Type B pancreatic cell (in vitro differentiated cells): ENCODE measurements at places on chromosomes 1 and 21.

DNA sequence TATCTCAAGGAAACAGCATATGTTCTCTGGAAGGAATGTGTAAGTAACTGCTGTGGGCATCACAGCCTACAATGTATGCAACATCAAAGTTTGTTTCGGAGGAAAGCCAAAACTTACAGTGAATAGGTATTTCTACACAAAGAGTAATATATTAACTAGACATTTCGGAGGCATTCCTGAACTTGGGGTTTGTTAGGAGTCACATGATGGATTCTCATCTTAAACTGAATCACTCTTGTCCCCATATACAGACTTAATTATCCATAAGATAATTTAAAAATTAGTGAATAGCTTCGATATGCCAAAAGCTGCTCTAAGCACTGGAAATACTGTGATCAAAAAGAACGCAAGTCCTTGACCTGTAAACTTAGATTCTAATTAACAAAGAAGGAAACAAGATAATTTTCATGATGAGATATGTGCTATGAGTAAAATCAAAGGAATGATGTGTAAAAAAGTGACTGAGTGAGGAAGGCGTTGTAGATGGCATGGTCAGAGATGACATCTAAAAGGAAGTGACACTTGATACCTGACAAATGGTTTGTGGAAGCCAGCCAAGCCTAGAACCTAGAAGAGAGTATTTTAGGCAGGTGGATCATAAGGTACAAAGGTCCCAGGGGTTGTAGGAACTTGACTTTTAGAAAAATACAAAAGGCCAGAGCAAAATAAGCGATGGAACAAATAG lies 273.1 kb downstream of the MRPL39 start:
- DNase-seq, result no peak

- peak; percentile 67 for DNase-seq
Observed at GRCh38 chr1:31799196-31799894, 16.5 kb downstream of the SPOCD1 start.

GRCh38 chr1:182630586-182630985 lies 26.4 kb upstream of the RGS16 start:
- DNase-seq, result no peak

DNA sequence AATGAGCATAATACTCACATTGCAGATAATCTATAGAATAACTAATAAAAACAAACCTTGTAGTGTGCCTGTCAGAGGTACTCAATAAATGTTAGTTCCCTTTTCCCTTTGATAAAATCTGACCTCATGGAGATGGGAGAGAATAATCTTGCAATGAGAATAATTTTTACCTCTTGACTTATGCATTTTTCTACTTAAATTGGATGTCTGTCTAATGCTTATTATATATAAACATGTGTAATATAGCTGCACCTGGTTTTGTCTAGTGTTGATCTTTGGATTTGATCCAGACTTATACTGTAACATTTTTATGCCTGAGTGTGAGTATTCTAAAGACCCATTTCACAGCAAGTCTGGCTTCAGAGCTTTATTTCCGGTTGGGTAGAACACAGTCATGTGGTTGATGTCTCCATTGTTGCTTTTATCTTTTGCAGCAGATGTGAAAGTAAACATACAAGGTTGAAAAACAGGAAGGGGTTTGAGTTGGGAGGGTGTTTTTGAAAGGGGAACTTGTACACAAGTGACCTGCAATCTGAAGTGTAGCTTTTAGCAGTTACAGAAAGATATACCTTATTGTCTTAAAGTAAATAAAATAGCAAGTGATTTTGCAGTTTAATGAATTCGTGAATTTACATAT lies 12.4 kb downstream of the EPB41 start:
- no peak for DNase-seq

GRCh38 chr1:76547916-76548315 lies 319.4 kb upstream of the ST6GALNAC5 start:
- DNase-seq, result no peak

DNA sequence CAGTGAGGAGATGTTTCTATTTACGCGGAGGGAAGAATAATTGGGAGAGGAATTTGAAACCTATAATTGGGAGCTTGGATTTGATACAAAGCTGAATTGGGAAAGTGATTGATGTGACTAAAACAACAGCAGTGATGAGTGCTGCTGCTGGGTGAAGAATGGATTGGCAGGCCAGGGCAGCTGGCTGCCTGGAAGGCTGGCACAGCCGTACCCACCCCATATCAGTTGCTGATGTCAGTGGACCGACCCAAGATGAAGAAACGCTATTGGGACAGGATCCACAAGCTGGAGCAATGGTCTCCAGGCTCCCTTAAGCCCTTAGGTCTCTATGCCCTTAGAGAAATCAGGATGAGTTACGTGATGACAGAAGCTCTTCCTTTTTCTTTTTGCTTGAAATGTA lies 47.4 kb downstream of the GRIK1 start:
- no peak for DNase-seq

- DNase-seq, result no peak
Observed at GRCh38 chr1:151958959-151959358, 34.7 kb downstream of the S100A10 start.

- DNase-seq, result no peak
Observed at GRCh38 chr1:23825762-23826522, 713 bp upstream of the HMGCL start.

DNA sequence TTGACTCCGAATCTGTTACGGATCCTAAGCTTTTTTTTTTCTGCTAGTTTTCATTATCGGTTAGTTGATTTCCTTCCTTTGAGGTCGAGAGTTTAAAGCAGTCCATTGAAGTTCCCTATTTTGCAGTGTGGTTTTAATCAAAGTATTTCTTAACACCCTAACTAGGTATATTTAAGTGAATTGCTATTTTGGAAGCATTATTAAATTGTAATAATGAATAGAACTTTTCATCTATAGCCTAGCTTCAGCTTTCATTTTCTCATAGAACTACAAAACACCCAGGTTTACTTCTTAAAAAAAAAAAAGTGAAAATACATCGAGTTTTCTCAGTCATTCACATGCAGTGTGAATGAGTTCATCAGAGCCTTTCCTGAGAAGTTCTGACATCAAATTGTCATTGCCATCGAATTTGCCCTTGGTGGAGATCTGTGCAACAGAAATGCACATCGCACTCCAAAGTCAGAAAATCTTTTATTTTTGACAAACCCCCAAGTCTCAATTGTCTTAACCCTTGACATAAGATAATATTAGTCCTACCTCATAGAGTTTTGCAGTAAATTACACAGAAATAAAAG lies 1.1 kb upstream of the LBR start:
- DNase-seq, result no peak

- no peak for DNase-seq
Observed at GRCh38 chr1:185474440-185475149, 157.6 kb upstream of the IVNS1ABP start.

DNA sequence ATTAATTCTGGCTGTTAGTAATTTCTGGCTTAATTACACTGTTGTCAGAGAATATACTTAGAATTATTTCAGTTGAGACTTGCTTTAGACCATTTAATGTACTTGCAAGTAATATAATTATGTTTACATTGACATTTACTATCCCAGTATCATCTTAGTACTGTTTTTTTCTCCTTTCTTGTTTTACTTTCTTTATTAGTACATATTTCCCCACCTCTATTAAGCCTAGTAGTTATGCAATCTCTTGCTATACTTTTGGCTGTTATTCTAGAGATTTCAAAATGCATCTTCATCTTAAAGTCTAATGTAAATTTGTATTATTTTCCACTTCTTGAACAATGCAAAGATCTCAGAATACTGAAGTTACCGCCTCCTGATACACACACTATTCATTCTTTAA lies 24.4 kb downstream of the BRWD1 start:
- no peak for DNase-seq

DNA sequence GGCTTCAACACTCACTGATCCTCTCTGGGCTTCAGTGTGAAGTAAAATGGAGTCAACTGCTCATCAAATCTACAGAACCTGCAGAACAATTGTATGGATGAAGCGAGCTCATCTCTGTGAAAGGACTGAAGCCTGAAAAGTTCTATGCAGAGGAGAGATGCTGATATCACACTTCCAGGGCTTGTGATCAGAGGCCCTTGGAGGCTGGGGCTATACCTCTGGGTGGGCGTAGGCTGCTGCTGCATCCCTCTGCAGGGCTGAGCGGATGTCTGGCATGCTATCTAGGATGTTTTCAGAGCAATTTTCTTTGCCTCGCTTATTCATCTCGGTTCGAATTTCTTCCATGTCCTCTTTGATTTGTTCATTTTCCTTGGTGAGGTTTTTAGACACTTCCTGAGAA lies 17.6 kb downstream of the OLFML2B start:
- DNase-seq, result no peak

DNA sequence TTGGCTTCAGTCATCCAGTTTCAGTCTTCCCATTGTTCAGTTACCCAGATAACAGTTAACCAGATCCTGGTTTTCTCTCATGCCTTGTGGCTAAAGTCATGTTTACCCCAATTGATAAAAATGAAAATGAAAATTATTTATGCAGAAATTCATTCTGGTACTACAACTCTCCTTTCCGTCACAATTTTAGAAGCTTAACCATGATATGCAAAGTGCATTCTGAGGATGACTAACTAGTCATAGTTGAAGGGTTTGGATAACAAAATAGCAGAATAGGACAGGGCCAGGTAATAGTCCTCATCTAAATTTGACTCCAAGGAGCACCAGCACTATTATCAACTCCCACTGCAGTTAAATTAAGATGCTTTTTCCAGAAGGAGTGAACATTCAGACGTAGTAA lies 94.7 kb downstream of the NTMT2 start:
- no peak for DNase-seq

GRCh38 chr1:187041104-187041503 lies 212.4 kb downstream of the PLA2G4A start:
- no peak for DNase-seq

GRCh38 chr1:9314111-9314510 lies 21.4 kb downstream of the SPSB1 start:
- DNase-seq, result no peak

- no peak for DNase-seq
Observed at GRCh38 chr1:46969014-46969619, 27.8 kb upstream of the CYP4A11 start.

DNA sequence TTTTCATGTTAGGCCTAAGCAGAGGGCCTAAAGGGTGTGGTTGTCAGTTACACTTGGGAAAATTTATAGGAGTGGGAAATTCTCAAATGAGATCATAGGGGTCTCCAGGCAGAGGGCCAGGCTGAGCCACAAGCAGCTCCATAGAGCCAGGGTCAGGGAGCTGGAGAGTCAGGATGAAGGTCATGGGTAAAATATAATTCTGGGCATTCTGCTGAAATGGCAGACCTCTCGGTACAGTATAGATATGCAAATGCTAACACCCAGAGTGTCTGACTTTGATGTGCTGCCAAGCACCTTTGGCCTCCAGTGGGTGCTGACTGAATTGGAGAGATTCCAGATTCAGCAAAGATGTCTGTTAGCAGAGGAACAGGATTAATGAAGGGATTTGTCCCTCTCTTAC lies 40.1 kb downstream of the DNM3 start:
- no peak for DNase-seq

DNA sequence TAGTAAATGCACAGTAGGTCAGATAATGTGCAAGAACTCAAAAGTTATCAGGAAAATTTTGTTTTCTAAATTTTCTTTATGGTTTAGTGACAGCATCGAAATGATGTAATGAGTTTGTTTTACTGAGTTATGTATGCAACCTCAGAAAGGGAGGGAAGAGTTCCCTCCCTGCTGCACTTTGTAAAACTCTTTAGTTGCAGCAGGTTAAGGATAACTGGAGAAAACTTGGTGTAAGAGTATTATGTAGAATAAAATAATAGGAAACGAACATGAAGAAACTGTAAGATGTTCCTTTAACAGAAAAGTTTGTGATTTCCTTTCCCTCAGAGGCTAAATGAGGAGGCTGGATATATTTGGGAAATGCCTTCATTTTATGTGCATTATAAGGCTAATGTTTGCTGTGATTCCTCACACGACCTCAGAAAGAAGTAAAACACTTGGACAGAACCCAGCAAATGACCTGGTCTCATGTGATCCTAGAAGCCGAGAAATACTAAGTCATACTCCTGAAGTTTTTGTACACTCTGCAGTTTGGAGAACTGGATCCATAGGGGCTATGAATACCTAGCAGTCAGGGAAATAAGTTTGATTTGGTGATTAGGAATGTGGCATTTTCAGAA lies 35.4 kb downstream of the ADGRL2 start:
- no peak for DNase-seq

- DNase-seq, result peak; percentile 88
Observed at GRCh38 chr1:201703621-201704438, 125.1 kb upstream of the IPO9 start.
